ENCODE measurements at places on chromosomes 3 and 15.

DNA sequence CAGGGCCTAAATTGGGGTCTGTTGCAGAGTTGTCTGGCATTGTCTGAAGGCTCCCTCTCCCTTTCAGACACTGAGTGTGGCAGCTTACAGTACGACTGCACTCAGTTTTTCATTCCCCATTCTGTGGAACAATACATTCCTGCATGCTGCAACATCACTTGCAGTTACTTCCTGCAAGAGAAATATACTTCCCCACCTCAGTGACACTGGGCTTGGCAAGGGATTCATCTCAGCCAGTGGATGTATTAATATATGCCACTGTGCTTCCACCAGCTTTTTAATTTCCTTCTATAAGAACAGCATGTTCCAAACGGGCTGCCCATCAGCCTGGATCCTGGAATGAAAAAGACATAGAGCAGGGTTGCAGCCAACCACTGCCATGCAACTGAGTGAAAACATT is 23.1 kb downstream of the B3GALNT1 start:
- DNase-seq: no peak

- no peak for DNase-seq
Observed at GRCh38 chr3:53712817-53713388, 133.3 kb downstream of the CHDH start.

- DNase-seq: no peak
Observed at GRCh38 chr3:47342151-47342550, 38.7 kb upstream of the PTPN23 start.

DNA sequence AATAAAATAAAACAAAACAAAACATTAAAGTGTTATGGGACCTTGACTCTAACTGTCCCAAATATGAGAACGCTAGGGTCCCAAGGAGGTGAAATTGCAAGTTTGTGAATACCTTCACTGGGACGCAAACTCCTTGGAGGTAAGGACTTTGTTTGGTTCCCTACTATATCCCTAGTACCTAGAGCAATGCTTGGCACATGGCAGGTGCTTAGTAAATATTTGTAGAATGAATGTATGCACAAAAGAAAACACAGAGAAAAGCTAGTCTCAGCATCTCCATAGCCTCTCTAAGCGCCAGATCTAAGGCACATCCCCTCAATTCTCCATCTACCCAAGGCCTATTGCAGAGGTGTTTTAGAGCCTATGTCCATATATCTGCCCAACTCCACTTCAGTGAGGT is 30.5 kb downstream of the GPR176 start:
- no peak for DNase-seq

DNA sequence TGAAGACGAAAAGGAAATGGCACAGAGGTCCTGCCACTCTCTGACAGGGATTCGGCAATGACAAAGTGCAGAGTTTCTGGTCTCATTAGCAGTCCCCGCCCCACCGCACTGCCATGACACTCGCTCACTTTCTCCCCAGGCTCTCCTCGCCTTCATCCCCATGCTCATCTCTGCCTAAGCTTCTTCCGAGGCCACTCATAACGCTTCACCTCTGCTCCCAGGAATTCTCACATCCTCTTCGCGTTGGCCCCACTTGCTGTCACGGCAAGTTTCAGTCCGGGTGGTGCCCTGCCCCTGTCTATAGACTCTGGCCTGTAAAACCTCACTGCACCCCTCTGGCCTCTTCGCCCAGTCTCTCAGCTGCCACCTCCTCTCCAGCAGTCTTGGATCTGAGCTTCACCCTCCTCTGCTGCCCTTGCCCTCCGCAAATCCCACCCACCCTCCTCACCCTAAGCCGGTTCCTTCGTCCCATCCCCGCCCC is 654 bp downstream of the RUBCN start:
- DNase-seq: peak; percentile 51

- DNase-seq: no peak
Observed at GRCh38 chr3:137514853-137515252, 249.3 kb upstream of the SOX14 start.

GRCh38 chr3:133093366-133093765 is 55.2 kb downstream of the TMEM108 start:
- DNase-seq: no peak

- no peak for DNase-seq
Observed at GRCh38 chr3:120425572-120426250, 25.1 kb downstream of the FSTL1 start.

GRCh38 chr3:37129871-37130270 is 44.5 kb downstream of the LRRFIP2 start:
- no peak for DNase-seq

GRCh38 chr3:50890688-50891344 is 216.1 kb downstream of the DOCK3 start:
- DNase-seq: no peak

DNA sequence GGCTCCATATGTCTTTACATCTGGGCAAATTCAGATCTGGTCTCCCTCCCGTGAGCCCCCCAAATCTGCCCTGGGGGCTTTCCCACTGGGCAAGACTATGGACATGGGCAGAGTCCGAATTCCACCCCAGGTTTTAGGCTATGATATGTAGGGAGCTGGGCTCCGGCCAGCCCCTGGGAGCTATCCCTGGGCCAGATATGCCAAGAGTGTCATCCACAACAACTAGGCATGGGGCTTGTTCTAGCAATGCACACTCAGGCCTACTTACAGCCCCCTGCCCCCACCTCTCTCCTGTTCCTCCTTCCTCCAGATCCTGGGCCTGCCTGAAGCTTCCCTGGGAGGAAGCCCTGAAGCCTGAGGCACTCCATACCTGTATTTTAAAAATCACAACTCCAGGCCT is 622 bp downstream of the XIRP1 start:
- DNase-seq: no peak

GRCh38 chr3:119360736-119361462 is 66.7 kb downstream of the ARHGAP31 start:
- no peak for DNase-seq

- no peak for DNase-seq
Observed at GRCh38 chr3:150341891-150342290, 66.2 kb upstream of the TSC22D2 start.

- no peak for DNase-seq
Observed at GRCh38 chr3:175266478-175266877, 407.3 kb downstream of the NAALADL2 start.

GRCh38 chr15:69234676-69235075 is 64.0 kb upstream of the PAQR5 start:
- no peak for DNase-seq

DNA sequence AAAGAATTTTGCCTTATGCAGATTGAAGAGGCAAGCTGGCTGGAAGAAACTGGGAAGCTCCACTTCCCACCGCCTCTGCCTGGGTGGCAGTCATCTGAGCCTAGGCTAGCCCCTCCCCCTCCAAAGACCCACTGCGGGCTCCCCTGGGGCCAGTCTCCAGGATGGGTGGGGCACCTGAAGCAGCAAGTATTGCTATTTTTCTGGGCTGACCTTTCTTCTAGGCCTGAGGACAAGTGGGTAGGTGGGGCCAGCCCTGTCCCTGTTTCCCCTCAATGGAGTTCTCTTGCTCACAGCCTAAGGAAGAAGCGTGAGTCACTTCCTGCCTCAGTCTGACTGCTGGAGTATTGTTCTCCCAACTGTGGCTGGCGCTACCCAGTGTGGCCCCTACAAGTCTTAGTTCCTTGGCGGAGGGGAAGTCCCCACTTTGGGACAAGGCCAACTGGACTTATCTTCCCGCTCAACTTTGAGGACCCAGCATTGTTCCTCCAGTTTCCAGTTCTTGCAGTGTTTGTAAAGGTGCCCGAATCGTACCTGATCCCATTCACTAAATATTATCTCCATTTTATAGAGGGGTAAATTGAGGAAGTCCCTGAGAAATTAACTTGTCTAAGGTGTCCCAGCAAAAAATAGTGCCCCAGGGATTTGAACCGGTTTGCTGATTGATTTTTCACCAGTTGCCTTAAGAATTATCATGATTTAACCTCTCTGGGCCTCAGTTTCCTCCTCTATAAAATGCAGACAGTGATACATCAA is 1.4 kb downstream of the FURIN start:
- DNase-seq: peak; percentile 60

GRCh38 chr15:76177491-76178040 is 117.8 kb downstream of the TMEM266 start:
- no peak for DNase-seq

- no peak for DNase-seq
Observed at GRCh38 chr3:168545591-168545990, 449.9 kb upstream of the GOLIM4 start.

GRCh38 chr15:57041416-57041815 is 123.0 kb downstream of the TCF12 start:
- no peak for DNase-seq

GRCh38 chr3:175274474-175275218 is 415.5 kb downstream of the NAALADL2 start:
- DNase-seq: no peak

DNA sequence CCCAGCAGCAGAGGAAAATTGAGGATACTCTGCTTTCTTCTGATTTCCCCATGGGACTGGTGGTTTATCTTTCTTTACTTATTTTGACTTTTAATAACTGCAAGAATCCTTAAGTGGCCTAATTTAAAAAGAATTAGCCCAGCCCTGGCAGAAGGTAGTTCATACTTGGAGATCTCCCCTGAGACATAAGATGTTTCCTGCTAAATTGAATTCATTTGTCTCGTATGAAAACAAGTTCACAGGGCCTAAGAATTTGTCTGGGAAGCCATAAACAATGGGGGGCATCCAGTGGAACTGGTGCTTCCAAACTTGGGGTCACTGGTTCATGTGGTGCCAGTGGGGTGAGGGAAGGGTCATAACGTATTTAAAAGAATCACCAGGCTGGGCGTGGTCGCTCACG is 283.1 kb upstream of the RASGRP1 start:
- DNase-seq: no peak

GRCh38 chr3:72595376-72595775 is 252.9 kb downstream of the SHQ1 start:
- no peak for DNase-seq

- DNase-seq: peak; percentile 12
Observed at GRCh38 chr3:56468184-56469106, at the start of gene ERC2. TSS of gene ERC2 (minus strand) at chr3:56468467.
